ENCODE measurements at places on chromosomes 4 and X.

- no peak for DNase-seq
Measured at GRCh38 chr4:1666391-1666790, 17.7 kb downstream of the FAM53A start.

DNA sequence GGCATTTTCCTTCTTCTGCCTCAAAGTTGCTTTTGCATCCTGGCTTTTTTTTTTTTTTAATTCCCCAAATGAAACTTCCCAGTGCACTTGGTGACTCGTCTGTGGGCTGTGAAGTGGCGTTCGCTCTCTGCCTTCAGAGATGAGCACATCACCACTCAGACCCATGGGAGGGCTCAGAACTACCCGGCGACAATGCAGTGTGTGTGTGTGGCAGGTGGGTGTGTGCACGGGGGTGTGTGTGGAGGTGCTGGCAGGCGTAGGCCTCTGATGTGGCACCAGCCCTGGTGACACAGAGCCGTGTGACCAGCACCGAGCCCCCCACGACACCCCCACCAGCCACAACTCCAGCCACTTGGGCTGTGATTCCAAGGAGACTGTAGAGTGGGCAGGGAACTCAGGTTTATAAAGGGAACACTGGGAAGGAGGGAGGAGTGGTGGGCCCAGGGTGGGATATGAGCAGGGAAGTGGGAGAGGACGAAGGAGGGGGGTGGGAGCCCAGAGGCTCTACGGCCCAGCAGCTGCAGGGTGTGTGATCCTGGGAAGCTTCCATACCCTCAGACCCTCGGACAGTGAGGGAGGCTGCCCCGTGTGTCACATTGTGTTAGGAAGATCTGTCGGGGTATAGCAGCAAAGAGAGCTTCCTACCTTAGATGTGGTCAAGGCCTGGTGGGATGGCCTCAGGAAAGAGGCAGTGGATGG, 6.0 kb upstream of the WFS1 start:
- no peak for DNase-seq

GRCh38 chrX:150616863-150617198, 48.4 kb downstream of the MTM1 start:
- DNase-seq = no peak

GRCh38 chr4:101284546-101284945, 62.8 kb downstream of the PPP3CA start:
- DNase-seq = no peak

DNA sequence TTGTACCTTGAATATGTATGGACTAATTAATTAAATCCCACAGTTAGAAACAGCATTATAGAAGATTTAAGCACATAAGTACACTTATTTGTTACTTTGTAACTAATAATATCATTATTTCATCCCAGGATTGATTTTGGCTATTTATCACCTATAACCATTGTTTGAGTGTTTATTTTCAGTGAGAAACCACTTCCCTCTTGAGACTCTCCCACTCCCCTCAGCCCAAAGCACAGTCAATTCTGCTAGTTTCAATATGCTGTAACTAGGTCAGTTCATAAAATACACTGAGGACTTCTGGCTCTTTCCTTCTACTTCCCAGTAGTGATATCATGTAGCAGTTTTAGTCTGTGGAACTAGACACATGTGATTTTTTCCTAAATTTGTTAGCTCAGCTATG, 16.3 kb downstream of the OFD1 start:
- peak; percentile 45 for DNase-seq

GRCh38 chr4:56979421-56980072, 851 bp downstream of the POLR2B start:
- peak; percentile 48 for DNase-seq

DNA sequence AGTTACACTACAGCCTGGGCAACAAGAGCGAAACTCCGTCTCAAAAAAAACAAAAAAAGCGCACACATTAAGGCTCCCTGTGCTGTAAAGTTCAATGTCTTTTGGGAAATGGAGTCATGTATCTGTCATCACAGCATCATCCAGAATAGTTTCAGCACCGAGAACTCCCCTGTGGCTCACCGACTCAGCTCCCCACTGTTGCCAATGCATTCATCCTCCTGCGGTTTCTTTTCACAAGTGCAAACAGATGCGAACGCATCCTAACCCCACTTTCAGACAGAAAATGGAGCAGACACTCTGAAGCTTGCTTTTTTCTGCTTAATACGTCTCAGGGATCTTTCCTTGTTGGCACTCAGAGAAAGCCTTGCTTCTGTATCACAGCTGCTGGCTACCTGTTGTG, 13.8 kb upstream of the SH3TC1 start:
- peak; percentile 28 for DNase-seq

- DNase-seq = no peak
Measured at GRCh38 chr4:16417198-16417597, 190.9 kb upstream of the TAPT1 start.

DNA sequence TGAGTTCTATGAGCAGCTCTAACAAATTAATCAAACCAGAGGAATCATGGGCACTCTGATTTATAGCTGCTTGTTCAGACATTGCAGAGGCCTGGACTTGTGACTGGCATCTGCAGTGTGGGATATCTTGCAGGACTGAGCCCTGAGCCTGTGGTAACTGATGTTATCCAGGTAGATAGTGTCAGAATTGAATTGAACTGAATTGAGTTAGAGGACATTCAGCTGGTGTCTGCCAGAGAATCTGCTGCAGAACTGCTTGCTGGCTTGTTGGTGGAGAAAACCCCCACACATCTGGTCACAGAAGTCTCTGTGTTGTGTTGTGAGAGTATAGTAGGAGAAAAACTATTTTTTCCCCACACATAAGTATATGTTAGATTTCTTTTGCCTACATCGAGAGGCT, 42.2 kb downstream of the SMIM20 start:
- DNase-seq = no peak

DNA sequence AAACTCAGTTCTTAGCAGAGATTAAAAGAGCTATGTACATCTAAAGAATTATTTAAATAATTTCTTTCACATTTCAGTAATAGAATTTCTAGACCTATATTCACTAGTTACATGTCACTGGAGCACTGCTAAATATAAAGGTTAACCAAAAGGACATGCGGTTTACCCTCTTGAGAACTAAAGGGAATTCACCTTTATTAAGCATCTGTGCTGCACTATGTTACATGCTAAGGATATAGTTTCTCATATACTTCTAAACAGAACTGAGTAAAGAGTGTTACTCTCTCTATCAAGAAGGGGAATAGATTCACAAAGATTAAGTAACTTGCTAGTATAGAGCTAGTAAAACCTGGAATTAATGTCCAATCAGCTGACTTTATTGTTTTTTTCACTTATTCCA, 7.6 kb downstream of the SPIN3 start:
- DNase-seq = no peak

- no peak for DNase-seq
Measured at GRCh38 chr4:141417387-141417786, 196.7 kb downstream of the ZNF330 start.

- DNase-seq = no peak
Measured at GRCh38 chrX:138866643-138867042, 155.1 kb upstream of the FGF13 start.

GRCh38 chrX:7852166-7852565, 9.2 kb downstream of the VCX start:
- DNase-seq = no peak

DNA sequence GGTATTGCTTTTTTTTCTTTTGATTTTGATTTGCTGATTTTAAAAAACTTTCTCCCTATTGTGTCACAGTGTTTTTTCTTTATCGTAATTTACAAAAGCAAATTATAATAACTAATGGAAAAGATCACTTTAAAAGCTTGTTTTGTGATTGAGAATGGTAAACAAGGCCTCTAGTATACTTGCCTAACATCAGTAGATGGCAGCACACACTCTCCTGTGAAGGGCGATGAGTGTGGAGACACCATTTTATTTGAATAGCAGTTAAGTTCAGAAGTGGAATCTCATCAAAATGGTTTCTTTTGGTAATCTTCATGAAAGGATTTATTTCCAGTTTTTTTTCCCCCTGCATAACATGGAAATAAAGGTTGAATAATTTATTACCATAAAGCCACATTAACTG, 72.3 kb downstream of the PAK3 start:
- peak; percentile 6 for DNase-seq

- no peak for DNase-seq
Measured at GRCh38 chrX:25012433-25012735, 3.4 kb downstream of the ARX start.

DNA sequence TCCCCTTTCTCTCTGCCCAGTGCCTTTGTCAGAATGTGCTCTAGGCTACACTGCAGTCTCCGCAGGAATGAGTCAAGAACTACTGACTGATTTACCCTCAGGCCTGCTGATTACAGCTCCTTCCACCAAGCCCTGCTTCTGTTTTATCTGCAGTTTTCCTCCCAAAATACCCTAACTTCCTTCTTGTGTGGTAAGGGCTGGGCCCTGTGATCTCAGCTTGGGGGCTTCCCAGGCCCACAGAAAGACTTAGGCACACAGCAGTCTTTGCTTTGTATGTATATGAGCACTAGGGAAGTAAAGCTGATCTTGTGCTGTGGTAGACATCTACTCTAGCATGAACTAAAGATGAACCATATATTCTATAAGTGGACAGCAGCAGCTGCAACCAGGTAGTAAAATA, 18.8 kb downstream of the PAK3 start:
- no peak for DNase-seq

DNA sequence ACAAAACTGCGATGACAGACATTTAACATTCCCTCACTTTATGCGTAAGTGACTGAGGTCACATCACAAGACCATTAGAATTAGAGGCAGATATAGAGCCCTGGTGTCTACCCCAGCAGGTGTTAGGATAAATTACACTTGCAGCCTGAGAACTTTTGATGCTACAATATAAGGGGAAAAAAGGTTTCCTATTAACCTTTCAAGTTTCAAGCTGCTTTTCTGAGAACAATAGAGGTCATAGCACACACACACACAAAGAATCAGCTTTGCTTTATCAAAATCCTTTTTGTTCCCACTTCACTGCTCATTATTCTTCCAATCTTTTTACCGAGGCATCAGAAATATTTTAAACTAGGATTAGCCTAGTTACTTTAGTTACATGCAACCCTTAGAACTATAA, 119.8 kb downstream of the COL25A1 start:
- no peak for DNase-seq

DNA sequence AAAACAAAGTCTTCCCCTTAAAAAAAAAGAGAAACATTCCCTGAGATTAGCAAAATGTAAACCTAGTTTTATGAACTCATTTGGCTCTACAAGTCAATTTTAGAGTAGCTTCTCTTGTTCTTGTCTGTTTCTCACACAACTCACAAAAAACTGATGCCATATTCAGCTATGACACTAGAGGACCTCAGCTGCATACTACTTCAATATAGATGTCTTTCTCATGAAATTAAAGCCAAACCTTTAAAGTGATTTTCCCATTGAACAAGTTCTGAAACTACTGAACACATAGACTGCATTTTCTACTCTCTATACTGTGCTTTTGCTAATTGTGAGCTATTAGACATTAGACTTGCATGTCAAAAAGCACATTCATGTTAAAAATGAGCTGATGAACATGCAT, 49.8 kb downstream of the TBCK start:
- peak; percentile 42 for DNase-seq

GRCh38 chr4:98929341-98930267, 671 bp upstream of the EIF4E start:
- DNase-seq = peak; percentile 89

DNA sequence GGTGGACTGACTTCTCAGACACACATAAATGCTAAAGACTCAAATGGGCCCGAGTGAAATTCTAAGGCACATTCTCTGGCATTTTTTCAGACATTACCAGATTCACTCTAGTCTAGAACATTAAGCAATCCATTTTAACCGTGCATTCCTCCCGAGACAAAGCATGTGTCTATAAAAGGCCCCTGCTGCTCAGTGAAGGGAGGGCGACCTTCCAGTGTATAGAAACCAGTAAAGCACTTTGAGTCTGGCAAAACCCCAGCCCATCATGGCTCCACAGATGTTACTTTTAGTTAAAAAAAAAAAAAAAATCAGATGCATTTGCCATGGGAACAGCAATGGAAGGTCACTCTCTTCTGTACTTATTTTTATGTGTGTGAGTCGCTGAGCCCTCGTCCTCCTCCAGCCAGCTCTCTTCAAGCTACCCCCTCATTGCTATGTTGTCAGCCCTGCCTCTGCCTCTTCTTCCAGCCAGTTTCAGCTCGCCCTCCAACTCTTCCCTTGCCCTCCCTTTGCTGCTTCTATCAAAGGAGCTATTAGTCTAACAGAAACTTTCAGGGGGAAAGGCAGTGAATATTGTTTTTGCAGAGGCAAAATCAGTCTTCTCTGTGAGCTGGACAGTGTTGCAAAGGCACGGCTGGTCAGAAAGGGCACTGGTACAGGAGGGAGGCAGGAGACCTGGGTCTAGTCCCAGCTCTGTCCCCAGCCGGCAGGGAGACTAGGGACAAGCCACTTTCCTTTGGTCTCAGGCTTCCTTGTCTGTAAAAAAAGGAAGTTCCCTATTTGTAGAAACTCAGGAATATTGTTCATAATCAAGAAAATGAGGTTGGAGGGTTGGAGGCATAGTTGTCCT, 644.2 kb downstream of the ZNF674 start:
- no peak for DNase-seq

DNA sequence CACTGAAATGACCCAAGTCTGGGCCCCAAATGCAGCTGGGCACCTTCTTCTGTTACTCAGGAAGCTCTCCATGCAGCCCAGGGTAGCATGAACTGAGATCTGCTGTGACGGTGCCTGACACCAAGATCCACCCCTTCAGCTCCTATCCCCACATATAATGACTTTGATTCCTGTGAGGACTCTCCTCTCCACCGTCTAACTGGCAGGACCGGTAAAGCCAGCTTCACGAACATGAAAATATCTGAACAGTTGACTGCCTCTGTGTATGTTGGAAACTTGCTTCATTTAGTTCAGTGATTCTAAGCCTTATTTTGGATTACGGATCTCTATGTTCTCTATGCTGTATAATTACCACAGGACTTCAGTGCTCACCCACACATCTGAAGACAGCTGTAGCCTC, 115.5 kb upstream of the TMEM150C start:
- DNase-seq = no peak

DNA sequence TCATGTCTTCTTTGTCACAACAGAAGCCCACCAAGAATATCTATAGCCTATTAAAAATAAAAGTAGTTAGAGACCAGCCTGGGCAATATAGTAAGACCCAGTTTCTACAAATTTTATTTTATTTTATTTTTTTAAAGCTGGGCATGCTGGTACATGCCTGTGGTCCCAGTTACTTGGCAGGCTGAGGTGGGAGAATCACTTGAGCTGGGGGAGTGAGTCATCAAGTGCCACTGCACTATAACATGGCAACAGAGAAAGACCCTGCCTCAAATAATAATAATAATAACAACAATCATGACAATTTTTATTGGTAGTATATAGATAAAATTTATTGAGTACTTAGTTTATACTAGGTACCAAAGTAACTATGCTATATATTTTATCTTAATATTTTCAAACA, 93.0 kb upstream of the NPFFR2 start:
- DNase-seq = no peak
